ENCODE measurements at places on chromosomes 1 and 21.

DNA sequence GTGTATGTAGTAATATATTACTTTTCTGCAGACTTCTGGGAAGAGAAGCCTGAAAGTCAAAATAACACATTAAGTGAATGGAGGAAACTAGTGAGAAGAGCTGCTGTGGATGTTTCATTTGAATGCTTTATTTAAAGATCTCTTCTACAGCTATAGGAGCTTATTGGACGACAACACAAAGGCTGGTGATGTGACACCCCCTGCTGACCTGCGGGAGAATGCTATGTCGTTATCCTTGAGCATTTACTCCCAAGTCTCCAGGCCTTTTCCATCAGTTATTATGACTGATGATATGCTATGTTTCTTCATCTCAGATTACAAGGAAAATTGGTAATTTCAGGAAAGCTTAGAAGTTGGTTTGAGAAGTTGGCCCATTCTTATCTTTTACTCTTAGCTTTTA lies 22.3 kb upstream of the PLA2G4A start:
- DNase-seq: peak; percentile 10

GRCh38 chr1:229893762-229894444 lies 173.1 kb upstream of the GALNT2 start:
- DNase-seq: peak; percentile 98

- no peak for DNase-seq
Measured at GRCh38 chr1:56908619-56909221, 54.1 kb downstream of the C8A start.

GRCh38 chr1:227899820-227900449 lies 47.8 kb downstream of the WNT9A start:
- no peak for DNase-seq

- peak; percentile 65 for DNase-seq
Measured at GRCh38 chr1:60662486-60663044, 419.8 kb upstream of the NFIA start.

GRCh38 chr1:176789571-176790090 lies 326.7 kb downstream of the PAPPA2 start:
- no peak for DNase-seq

- DNase-seq: no peak
Measured at GRCh38 chr1:179425186-179425585, 59.4 kb downstream of the AXDND1 start.

GRCh38 chr1:22780696-22781095 lies 70.1 kb downstream of the EPHB2 start:
- DNase-seq: no peak

DNA sequence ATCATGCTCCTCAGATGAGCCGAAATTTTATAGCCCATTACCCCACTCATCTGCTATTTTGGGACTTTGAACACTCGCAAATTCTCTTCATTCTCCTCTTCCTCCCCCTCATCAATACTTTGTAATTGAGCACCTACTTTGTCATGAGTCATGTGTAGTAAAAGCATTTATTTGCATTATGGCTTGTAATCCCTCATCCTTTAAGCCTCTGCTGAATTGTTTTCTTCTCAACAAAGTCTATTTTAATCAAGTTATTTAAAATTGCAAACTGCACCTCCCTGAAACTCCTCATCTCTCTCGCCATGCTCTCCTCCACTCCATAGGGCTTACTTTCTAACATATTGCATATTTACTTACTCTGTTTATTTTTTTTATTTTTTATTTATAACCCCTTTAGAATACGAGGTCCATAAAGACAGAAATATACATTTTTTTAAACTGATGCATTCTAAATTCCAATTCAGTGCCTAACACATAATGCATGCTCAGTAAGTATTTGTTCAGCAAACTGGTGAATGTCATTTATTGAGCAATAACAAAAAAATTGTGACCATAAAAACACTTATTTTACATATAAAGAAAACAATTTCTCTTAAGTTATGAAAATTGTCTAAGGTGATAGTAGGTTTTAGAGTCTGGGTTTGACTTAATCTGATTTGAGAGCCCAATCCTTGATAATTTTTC lies 161.7 kb downstream of the FASLG start:
- no peak for DNase-seq

GRCh38 chr1:39779821-39780220 lies 8.7 kb upstream of the OXCT2 start:
- DNase-seq: no peak
